ENCODE measurements at places on chromosomes 3 and 15. TPM values are rescaled to one million over a fixed set of nuclear protein-coding genes. Genes with fewer than 3 reads are reported as not detected.

PIK3CB gene
- 40.0 TPM for total RNA-seq

- DNase-seq = no peak
Observed at GRCh38 chr15:73442421-73442820, 543 bp upstream of the REC114 start.

DNA sequence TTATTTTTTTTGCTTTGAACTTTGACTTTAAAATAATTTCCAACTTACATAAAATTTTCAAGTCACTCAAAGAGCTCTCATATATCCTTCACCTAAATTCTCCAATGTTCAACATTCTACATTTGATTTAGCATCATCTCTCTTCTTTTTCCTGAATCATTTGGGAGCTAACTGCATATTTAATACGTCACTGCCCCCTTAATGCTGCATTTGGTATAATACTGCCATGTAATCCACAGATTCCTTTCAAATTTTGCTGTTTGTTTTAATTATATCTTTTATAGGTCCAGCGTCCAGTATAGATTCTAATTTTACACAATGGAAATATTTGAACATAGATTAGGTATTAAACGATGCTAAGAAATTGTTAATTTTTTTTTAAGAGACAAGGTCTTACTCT is 2.3 kb upstream of the EIF2AK4 start:
- DNase-seq = no peak

DNA sequence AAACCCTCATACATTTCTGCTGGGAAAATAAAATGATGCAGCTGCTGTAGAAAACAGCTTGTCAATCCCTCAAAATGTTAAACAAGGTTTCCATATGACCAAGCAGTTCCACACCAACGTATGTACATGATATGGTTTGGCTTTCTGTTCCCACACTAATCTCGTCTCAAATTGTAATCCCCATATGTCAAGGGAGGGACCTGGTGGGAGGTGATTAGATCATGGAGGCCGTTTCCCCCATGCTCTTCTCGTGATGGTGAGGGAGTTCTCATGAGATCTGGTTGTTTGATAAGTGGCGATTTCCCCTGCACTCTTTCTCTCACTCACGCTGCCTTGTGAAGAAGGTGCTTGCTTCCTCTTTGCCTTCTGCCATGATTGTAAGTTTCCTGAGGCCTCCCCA is 100.6 kb upstream of the SLC24A5 start:
- DNase-seq = no peak

DNA sequence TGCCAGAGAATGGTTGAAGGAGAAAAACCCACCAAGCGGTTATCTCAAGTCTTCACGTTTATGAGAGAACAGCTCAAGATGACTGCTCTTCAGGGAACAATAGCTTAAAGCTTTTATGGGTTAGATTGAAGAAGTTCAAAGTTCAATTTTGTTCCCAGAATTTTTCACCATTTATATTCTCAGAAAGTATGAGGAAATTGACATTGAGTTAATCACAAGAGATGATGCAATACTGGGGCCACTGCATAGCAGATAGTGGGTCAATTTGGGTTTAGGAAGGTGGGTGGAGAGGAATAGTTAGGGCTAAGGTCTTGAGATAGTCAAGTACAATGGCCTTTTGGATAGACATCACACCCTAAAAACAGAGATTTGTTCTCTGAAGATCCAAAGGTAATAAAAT is 539.3 kb downstream of the SQOR start:
- no peak for DNase-seq
